BE2C (cell line): ENCODE measurements at places on chromosomes 13 and 19.

DNA sequence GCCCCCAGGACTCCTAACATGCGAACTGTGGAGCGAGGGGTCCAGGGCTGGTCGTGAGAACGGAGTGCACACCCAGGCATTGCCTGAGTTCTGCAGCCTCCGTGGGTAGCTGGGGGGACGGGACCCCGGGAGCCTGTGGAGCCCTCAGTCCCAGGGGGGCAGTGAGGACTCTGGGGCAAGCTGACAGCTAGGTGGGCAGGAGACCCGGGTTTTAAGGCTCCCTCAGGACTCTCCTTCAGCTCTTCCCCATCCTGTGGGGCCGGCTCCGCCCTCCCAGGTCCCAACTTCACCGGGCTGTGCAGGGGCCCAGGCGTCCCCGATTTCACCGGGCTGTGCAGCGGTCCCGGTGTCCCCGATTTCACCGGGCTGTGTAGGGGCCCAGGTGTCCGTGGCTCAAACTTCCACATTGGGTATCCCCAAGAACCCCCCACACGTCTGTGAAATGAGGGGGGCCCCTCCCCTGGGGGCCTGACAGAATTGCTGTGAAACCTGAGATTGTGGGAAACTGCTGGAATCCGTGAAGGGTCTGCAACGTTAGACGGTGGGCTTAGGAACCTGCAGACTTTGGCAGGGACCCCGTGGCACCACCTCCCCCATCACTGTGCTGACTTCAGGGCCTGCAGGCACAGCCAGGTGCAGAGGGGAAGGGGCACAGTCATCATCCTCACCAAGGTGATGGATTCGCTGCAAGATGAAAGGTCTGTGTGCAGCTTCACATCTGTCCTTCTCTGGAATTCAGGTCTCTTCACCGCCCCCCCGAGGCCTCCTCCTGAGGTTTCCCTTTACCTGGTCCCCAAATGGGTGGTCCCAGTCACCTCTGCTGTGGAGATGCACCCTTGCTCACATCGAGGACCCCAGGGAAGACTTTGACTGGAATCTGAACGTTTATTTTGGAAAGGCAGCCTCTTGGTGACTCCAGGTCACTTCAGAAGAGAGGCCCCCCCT, 73.2 kb upstream of the MCF2L start:
- no peak for DNase-seq

DNA sequence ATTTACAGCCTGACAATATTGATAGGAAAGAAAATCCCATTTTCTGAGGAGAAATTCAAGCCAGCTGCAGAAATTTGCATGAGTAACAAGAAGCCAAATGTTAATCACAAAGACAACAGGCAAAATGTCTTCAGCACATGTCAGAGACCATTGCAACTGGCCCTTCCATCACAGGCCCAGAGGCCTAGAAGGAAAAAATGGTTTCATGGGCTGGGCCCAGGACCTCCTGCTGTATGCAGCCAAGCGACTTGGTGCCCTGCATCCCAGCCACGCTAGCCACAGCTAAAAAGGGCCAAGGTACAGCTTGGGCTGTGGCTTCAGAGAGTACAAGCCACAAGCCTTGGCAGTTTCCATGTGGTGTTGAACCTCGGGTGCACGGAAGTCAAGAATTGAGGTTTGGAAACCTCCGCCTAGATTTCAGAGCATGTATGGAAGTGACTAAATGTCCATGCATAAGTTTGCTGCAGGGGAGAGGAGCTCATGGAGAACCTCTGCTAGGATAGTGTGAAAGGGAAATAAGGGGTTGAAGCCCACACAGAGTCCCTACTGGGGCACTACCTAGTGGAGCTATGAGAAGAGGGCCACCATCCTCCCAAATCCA, 1474.0 kb downstream of the PCDH9 start:
- DNase-seq, result no peak

DNA sequence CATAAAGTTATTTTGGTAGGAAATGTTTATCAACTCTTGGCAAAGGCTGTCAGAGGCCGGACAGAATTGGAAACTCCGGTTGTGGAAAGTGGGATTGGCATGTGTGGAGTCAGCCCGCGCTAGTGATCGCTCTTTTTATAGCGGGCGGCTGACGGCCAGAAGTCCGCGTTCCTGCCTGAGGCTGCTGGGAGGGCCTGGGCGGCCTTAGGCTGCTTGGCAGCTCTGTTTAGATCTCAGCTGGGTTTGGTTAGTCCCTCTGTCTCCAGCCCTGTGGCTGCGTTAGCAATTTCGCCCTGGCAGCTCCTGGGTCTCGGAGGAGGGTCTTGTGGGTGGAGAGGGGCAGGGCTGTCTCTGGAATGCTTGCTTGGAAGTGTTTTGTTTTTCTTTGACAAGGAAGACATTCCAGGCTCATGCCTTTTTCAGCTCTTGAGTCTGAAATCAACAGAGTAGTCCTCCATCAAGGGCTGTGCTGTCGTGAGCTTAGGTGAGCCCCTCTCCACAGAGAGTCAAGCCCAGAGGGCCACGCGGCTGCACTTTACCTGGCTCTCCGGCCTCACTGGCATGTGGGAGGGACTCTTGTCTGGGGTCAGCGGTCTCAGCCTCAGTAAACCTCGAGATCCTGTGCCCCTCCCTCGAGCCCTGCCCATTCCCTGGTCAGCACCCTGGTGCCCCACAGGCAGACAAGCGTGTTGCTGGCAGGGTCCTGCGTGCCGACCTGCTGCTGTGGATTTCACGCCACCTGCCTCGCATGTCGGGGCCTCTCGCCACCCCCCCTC, 22.5 kb downstream of the DOT1L start:
- DNase-seq, result no peak

DNA sequence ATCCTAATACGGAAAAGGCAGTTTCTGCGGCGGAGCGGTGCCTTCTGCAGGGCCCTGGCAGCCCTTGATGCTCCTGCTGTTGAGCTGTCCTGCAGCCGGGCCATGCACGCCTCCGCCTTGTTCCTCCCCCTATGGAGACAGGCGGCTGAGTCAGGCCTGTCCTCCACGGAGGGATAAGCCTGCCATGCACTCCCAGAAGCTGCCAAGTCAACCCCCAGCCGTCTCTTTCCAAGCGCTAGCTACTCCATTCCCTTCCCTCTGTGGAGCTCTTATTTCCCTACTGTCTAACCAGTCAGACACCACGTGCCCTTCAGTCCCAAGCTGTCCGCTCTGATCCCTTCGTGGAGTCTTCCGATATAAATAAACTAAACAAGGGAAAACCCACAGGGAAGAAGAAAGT, 197.0 kb downstream of the COL4A1 start:
- DNase-seq, result no peak

DNA sequence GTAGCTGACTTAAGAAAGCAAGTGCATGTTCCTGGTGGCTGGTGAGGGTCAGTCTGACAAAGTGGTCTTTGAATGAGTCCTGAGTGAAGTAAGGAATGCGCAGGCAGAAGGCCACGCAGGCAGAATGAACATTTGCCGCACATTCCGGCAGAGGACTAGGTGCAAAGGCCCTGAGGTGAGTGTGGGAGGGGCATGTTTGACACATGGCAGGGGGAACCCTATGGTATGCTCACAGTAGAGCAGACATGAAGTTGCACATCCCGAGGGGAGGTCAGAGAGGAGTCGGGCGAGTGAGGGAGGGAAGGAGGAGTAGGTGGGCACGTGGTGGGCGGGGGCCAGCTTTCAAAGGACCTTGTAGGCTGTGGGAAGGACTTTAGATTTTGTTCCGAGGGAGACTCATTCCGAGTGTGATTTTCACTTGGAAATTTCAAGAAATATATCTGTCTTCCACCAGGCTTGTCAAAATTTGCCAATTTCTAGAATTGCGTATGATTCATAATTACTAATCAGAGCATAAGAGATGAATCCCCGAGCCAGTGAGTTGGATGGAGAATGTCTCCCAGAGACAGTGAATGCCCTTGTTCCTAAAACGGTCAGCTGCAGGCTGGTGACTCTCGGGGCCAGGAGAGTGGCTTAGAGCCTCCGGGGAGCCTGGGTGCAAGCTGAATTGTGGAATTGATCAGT, 40.3 kb downstream of the ERICH6B start:
- DNase-seq, result no peak

DNA sequence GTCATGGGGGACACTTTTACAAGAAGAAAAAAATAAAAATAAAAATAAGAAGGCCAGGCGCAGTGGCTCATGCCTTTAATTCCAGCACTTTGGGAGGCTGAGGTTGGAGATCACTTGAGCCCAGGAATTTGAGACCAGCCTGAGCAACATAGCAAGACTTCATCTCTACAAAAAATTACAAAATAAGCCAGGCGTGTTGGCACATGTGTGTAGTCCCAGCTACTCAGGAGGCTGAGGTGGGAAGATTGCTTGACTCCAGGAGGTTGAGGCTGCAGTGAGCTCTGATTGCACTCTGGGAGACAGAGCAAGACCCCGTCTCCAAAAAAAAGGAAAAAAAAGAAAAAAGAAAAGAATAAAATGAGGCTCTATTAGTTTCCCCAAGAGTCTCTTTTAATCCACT, 157.0 kb downstream of the PTPRS start:
- no peak for DNase-seq

DNA sequence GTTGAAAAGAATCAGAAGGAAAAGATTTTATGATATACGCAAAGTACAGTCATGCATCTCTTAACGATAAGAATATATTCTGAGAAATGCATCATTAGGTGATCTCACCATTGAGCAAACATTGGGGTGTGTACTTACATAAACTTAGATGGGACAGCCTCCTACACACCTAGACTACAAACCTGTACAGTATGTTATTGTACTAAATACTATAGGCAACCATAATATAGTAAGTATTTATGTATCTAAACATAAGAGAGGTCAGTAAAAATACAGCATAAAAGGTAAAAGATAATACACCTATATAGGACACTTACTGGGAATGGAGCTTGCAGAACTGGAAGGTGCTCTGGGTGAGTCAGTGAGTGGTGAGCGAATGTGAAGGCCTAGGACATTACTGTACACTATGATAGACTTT, 254.6 kb downstream of the SPRY2 start:
- no peak for DNase-seq

DNA sequence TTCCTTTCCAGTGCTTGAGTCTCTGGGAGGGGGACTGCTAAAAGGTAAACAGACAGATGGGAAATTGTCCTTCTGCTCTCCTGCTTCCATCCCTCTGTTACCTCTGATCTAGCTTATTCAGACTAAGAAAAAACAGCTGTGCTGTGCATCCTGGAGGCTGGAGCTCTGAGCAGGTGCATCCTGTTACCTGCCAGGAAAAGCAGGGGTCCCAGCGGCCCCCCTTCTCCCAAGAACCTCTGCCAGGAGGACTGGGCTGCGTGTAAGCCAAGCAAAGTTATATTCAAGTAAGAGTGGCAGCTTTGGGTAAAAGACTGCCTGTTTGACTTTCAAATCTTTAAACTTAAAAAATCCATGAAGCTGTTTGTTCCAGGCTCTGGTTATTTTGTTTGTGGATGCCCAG, 75.1 kb downstream of the C13orf42 start:
- DNase-seq, result no peak

DNA sequence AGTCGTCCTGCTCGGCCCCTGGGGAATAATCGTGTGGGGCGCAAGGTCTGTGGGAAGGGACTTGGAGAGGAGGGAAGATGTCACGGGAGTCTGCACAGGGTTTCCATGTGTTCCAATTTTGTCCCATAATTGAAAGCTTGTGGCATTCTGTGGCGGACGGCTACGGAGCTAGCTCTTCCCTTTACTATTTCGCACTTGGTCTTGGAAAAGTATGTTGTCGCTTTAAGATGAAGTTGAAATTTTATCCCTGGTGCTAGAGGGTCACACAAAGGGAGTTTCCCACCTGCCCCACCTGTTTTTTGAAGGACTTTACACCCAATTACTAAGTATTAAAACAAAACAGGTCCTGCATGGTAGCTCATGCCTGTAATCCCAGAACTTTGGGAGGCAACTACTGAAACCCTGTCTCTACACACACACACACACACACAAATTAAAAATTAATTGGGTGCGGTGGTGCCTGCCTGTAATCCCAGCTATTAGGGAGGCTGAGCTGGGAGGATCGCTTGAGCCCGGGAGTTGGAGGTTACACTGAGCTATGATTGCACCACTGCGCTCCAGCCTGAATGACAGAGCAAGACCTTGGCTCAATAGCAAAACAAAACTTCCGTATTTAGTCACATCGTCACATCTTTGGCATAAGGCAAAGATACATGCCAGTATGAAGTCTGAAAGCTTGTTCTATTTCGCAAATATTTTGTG, 967 bp upstream of the TPT1 start:
- peak; percentile 52 for DNase-seq

- DNase-seq, result no peak
Observed at GRCh38 chr13:100323937-100324336, 235.0 kb downstream of the PCCA start.

DNA sequence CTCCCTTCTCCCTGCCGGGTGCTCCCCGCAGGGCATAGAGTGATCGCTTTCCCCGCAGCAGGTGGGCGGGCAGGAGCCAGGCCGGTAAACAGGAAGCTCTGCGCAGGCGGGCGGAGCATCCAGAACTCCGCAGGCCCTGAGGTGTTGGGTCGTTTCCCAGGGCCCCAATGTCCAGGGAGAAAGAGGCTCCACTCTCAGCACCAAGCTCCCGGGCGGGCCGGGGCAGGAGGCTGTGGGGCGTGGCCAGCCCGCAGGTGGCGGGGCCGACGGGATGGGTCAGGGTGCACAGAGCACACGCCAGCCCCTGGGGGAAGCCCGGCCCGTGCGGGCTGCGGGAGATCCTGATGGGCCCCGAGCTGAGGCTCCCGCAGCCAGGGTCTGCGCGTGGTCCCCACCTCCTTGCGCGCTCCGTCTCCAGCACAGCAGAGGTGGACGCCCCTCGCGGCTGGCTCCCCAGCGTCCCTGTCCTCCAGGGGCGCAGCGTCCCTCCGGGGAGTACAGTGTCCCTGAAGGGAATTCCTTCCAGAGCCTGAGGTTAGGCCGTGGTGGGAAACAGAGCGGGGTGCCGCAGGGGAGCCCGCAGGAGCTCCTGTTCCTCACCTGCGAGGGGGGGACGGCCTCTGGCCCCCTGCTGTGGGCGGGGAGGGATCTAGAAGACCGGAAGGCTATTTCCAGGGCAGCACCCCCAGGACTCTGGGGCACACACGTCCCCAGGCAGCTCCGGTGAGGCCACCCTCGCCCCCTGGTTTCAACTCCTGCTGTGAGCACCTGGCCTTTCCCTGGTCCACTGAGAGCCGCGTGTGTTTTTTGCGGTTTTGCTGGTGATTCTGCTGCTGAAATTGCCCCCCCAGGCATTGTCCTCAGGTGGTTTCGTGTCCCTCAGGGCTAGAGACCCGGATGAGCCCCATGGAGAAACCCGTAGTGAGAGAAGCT, 12.2 kb downstream of the PIP5K1C start:
- no peak for DNase-seq

DNA sequence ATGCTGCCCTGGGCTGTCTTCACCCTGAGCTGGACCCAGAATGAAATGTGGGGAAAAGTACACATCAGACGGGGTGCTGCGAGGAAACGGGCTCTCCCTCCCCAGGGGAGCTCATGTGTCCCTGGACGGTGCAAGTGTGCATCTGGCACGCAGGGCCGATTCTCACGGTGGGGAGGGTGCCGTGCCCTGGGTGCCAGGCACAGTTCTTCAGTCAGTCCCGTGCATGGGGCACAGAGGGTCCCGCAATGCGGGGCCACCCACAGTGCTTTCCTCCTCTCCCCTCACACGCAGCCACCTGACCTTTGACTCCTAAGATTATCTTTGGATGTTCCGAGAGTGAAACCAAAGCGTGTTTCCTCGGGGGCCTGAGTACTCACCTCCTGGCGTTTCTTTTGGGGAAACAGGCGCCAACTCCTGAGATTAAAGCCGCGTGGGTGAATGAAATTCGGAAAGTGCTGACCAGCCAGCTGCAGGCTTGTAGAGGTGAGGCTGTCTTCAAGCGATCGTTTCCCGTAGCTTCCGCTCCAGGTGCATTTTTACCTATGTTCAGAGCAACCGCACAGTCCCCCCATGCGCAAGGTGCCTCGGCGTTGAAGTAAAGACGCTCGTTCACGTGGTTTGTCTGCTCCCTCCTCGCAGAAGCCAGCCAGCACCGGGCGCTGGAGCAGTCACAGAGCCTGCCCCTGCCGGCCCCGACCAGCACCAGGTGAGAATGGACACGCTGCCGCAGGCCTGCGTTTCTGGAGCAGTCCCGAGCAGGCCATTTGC, 17.5 kb upstream of the F7 start:
- peak; percentile 4 for DNase-seq
